ENCODE measurements at places on chromosomes 5 and 9.

DNA sequence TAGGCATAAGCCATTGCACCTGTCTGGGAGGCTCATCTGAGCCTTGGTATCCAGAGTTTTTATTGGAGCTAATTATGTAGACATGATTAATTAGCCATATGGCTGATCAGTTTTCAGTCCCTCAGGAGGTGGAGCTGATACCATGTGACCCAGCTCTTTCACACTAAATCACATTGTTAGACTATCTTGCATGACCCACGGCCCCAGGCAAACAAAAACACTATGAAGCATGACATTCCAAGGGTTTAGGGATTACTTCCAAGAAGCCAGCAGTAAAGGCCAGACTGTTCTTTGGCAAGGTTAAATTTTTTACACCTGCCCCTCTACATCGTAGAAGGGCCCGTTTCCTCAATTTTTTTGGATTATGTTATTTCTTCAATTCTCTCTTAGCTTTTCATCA lies 5.0 kb upstream of the C5orf24 start:
- no peak for DNase-seq

- DNase-seq: no peak
Measured at GRCh38 chr5:149156435-149157083, 15.3 kb downstream of the ABLIM3 start.

- DNase-seq: no peak
Measured at GRCh38 chr9:96073531-96074480, 198.3 kb downstream of the ERCC6L2 start.

DNA sequence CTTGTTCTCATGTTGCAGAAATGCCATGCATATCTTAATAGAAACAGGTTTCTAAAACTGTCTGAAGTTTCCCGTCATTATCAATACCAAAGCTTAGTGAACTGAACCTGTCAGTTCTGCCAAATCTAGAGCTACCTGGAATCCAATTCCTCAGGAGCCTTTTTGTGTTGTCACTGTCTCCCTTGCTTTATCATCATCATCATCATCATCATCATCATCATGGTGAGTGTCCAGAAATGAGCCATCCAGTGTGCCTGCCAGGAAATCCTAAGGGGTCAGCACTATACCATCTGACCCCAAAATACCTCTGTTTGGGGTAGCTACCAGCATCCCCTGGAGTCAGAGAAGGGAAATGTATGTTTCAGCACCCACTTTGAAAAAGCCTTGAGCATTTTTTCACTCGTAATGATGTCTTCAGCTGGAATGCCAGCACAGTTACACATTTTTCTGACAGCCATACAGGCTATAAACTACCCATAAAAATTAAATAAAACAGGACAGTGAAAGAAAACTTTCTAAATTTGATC lies 150.3 kb downstream of the NR2F1-AS1 start:
- no peak for DNase-seq

- DNase-seq: no peak
Measured at GRCh38 chr5:113039934-113040285, 63.3 kb downstream of the DCP2 start.

- no peak for DNase-seq
Measured at GRCh38 chr9:33813712-33814641, 3.0 kb upstream of the UBE2R2 start.

DNA sequence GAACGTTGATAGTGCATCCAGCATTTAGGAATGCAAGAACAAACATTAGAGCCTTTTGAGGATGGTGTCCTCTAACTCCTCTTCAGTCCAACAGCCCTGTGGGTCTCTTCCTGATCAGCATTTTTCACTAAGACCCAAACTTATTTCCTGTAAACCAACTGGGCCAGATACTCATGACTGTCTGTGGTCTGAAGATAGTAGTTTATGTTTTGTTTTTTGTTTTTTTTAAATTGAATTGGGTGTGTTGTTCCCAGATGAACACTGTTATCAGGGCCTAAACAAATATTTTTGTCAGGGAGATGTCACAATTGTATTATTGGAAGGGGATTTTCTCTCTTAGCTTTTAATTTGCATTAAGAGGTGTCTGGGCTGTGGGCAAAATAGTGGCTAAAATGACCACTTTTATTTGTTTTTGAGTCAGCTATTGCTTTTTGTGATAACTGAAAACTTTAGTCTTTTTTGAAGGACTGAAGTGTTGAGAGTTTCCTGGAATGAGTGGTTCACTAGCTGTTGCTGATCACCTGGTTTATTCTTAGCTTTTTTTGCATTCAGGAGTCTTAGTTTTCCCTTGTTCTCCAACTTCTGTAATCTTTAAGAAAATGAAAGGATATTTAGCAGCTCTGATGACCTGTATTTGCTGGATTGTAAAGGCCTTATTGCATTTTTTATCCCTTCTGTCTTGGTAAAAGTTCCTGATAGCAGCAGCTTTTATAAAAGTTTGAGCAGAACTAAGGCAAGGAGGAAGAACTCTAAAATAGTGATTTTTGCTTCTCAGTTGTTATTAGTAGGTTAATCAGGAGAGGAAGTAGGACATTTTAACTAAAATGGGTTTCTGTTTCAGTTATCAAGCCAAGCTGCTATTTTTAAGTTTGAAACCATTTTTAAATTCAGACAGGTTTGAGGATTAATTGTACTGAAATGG lies 5.5 kb downstream of the MAN2A1 start:
- DNase-seq: no peak

DNA sequence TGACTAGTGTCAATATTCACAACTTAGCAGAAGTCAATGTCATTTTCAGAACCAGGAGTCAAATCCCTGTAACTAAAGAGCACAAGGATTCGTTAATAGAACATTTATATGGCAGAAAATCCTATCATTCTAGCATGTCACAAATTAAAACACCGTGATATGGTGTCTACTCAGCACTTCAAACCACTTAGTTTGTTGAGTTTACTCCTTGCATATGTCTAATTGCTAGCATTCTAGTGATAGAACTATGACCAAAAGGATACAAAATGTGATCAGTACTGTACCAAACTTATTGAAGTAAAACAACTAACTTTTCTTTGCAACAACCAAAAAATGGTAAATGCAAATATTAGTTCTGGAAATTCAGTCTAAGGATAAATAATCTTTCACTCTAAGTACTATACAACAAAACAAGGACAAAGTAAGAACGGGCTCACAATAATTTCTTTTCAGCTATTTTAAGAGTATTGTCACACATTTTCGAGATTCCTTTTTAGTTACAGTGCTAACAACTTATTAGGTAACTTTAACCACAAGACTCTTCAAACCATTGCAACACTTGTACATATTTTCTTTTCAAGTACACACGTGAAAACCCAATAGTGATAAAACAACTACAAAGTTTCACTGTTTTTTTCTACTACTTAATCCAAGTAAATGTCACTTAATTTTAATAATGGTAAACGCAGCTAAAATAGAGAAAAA lies 845.2 kb upstream of the CDH10 start:
- DNase-seq: no peak

All from cortex of kidney (tissue), 1 donor.